Natural killer cell treated with Interleukin-12 subunit alpha and Interleukin-12 subunit beta and Interleukin-15 and Interleukin-18, amount 100 ng/mL, for 72 hours (primary cell): ENCODE measurements at places on chromosomes 5 and 9. TPM values are rescaled to one million over a fixed set of nuclear protein-coding genes. Genes with fewer than 3 reads are reported as not detected.

GRCh38 chr9:133913571-133914369 lies 78.4 kb downstream of the VAV2 start:
- DNase-seq: no peak

NDST1 gene
- total RNA-seq: 7.8 TPM

DNA sequence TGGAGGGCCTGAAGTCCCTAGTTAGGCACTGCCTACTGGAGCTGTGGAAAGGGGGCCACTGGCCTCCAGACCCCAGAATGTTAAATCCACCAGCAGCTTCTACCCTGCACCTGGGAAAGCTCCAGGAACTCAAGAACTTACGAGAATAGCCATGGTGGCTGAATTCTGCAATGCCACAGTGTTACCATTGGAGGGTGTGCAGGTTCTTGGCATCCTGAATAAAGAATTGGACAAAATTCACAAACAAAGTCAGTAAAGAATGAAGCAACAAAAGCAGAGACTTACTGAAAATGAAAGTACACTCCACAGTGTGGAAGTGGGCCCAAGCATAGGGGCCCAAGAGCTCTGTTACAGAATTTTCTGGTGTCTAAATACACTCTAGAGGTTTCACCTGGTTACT lies 107.0 kb downstream of the PRDM9 start:
- DNase-seq: no peak

TPD52L3 gene
- not detected for total RNA-seq

GRCh38 chr9:108033976-108034964 lies 544.7 kb upstream of the KLF4 start:
- DNase-seq: no peak

GRCh38 chr9:20499013-20499412 lies 123.3 kb downstream of the MLLT3 start:
- DNase-seq: no peak

TMEM215 gene
- not detected for total RNA-seq

- no peak for DNase-seq
These were observed 103.3 kb downstream of the CWC27 start for GRCh38 chr5:64872044-64872443.
